ENCODE measurements at places on chromosomes 11 and 22.

GRCh38 chr11:125214601-125215565 lies 50.3 kb downstream of the PKNOX2 start:
- DNase-seq, result peak; percentile 58

GRCh38 chr11:2343502-2343901 lies 33.6 kb upstream of the CD81 start:
- DNase-seq, result no peak

- DNase-seq, result peak; percentile 22
Observed at GRCh38 chr22:48744283-48744641, 1083.4 kb downstream of the BRD1 start.

DNA sequence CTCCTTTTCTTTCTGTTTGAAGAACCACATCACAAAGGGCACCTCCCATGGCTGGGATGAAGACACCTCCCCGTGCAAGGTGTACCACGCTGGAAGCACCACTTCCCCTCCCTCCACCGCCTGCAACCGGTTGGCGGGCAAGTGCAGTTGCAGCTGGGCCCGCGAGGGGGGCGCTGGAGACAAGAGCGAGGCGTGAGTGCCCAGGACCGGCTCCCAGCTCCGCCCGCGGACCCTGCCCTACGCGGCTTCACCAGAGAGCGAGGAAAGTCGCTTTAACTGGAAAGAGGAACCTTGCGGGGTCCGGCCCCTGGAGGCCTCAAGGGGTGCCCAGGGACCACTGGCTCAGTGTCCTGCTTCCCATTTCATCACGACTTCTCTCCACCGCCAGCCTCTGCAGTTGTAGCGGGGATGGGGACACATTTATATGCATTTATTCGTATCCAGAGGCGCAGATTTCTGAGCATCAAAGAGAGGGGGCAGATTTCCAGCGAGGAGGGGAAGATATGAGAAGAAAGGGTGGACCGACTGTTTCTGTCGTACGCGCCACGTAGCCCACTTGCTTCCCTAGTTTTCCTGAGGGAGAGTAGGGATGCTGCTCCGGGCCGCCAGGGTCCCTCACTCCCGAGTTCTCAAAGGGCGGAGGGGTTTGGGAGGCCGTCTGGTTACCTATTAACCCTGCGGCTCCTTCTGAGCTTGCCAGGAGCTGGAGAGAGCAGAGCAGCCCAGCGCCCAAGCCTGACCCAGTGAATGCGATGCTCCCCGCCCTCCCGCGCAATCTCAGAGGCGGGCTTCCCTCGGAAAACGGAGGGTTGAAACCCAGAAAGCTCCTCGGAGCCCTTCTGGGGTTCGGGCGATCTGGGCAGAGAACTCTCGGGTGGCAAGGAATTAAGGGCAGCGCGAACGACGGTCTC lies 3.5 kb downstream of the ESAM start:
- peak; percentile 95 for DNase-seq

DNA sequence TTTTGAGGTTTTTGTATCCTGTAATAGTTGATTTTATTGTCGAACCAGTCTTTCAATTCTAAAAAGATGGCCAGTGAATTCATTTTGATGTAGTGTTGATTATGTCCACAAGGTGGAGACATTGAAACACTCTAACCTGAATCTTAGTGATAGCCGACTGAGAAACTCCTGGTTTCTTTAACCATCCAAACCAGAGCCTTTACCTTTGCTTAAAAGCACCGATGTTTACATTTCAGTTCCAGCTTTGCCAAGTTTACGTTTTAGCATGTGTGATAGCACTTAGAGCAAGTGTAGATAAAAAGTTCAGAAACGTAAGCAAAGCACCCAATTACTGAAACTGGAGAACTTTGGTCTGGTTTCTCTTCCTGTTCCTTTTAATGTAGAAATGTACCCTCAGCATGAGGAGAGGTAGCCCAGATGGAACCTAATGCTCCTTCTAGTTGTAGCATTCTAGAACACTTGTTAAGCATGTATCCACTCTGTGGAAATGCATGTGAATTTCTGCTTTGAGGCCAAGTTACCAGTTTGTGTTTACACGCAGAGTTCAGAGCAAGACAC lies 208.6 kb downstream of the DBX1 start:
- DNase-seq, result peak; percentile 55

DNA sequence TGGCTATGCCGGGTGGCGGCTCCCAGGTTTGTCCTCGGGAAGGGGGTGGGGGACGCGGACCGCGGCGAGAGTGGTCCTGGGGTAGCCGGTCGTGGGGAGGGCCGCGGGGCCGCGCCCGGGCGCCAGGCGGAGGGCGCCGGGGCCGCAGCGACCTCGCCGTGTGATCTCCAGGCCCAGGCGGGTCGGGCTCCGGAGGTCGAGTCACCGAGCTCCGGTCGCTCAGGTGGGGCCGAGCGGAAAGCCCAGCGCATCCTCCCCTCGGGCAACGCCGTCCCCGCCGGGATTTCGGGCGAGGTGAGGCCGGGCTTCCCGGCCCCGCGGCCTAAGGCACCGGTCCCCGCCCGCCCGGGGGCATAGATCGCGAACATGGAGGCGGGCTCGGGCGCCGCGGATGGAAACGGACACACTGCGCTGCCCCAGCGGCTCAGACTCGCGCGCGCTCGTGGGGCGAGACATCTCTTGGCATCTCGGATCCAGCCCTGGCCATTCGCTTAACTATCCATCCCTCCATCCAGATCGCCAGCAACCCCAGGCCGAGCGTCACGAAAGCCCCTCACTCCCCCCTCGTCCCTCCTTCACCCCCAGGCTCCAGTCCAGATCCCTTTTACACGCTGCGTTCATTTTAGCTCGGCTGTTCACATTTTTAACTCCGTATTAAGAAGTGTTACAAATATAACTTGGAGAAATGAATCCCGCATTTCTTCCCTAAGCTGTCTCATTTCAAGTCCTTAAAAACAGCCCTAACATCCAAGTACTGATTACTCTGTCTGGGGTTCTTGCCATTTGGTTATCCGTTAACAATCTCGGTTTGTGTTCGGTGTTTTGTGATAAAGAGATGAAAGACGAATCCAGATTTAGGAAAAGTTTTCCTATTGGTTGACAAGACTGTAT lies 460 bp downstream of the ZC3H12C start:
- DNase-seq, result peak; percentile 69

DNA sequence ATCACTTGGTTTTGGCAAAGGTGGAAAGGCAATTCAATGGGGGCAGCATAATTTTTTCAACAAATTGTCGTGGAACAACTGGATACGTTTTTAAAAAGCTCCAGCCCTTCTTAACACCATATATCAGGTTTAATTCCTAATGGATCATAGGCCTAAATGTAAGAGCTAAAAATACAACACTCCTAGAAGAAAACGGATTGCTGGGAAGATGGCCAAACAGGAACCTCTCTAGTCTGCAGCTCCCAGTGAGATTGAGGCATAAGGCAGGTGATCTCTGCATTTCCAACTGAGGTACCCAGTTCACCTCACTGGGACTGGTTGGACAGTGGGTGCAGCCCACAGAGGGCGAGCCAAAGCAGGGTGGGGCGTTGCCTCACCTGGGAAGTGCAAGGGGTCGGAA lies 32.4 kb upstream of the SCGB1D1 start:
- no peak for DNase-seq

DNA sequence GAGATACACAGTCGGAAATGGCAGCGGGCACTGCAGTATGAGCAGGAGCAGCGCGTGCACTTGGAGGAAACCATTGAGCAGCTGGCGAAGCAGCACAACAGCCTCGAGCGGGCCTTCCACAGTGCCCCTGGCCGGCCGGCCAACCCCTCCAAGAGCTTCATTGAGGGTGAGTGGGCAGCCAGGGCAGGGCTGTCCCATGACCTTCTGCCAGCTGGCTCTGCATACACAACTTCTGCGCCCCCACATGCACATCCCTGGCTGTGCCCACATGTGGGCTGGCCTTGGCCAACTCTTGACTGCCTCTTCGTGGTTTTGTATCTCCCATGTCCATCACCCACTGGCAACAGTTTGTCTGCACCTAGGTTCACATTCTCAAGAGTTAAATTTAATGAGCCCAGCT lies 81.1 kb downstream of the MORC2 start:
- peak; percentile 29 for DNase-seq

DNA sequence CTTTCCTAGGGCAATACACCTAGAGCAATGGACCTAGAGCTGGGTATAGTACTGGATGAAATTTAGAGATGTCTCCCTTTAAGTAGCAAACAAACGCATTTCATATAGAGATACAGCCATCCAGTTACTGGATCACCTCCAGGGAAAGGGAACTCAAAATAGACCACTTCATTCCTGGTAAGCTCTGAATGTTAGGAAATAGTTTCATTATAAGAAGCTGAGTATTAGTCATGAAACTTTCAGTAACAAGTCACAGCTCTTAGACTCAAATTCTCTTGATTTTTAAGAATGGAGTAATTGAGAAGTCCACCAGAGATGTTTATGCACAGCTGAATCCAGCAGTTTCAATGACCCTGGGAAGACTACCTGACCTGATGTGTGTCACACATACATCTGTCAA lies 221.9 kb downstream of the FAM76B start:
- no peak for DNase-seq

- no peak for DNase-seq
Observed at GRCh38 chr11:62645671-62645945, 805 bp downstream of the GANAB start.

DNA sequence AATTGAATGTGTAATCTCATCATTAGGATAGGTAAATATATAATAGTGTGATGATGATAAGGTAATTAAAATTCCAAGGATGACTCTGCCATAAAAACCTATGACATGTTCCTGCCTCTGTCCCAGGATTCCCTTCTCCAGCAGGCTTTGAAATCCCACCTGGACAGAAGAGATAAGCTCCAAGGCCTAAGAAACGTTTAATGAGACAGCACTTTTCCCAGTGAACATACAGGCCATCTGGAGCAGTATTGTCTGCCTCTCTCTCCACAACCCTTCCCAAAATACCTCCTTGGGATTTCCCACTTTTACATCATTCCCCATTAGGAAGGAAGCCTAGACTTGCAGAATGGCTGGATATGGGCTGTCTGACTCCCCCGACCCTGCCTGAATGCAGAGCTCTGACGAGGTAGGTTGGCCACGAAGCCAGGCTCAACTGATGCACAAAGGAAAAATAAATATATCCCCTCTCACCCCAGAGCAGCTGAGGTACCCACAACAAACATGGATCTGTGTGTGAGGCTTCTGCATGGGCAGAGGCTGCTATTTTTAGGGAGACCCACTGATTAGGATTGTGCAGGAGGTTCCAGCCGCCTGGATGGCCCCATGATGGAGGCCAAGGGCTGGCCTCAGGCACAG lies 71.0 kb downstream of the TMPRSS5 start:
- DNase-seq, result no peak

DNA sequence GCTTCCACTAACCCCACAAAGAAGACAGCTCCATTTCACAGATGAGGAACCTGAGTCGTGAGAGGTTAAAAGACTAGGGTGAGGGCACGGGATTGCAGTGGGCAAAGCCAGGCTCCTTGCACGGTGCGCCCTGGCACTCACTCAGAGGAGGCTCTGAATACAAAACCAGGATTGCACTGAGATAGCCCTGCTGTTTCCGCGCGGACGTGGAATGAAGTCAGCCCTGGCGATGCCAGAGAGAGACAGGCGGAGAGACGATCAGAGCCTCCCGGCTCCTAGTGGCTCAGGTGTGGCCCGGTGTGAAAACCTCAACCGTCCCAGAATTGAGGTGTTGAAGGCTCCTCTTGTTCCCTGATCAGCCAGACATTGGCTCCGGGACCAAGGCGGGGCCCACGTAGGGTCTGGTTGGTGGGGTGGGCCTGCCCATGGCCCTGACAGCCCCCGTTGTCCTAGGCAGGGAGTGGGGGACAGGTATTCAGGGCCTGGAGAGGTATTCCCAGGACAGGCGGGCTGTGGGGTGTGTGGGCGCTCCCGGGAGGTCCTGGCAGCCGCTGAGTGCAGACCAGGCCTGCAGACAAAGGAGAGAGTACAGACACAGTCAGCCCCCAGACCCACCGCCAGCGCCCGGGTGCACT lies 43.1 kb upstream of the LINC01488 start:
- peak; percentile 72 for DNase-seq

DNA sequence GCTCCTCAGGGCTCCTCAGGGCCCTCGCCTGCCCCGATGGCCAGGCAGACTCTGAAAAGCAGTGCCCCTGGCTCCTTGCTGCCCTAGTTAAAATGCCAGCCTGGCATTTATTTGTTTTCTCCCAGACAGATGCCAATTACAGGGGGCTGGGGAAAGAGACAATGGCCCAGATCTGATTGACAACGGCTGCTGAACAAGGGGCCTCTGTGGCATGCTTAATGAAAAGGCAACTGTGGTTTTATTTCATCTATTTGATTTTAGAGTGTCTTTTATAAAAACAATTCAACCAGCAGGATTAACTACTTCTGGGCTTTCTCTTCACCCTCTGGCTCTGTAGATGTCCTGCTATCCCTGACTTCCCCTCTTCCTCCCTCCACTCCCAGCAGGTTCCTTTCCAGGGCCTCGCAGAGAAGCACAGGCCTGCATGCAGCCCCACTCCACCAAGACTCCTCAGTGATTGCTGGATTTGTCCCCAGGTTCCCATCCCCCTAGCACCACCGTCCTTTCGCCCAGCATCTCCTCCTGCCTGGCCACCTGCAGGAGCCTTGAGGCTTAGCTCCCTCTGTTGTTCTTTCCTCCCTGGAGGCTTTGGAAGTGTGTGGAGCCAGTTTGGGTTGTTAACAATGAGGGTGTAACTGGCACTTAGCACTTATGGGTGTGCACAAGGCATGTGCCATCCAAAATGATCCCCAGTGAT lies 171.1 kb downstream of the TENM4 start:
- DNase-seq, result peak; percentile 56

DNA sequence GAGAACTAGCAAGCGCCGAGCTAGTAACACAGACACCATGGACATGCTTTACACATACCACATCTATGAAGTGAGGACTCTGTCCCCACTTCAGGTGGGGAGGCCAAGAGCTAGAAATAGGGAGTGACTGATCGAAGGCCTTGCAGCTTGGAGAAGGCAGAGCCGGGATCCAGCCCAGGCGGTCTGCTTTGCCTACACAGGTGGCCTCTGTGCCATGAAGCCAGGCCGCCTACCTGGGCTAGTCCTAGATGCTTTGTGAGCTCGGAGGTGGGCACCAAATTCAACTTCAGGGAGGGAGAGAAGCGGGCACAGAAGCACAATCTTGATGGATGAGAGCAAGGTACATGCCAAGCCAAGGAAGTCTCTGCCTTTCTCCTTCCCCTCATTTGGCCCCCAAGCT lies 117.2 kb downstream of the TIMP3 start:
- no peak for DNase-seq

GRCh38 chr11:128662076-128662475 lies 31.8 kb upstream of the FLI1 start:
- no peak for DNase-seq

- no peak for DNase-seq
Observed at GRCh38 chr11:45659818-45660160, 5.6 kb downstream of the CHST1 start.
